ENCODE measurements at places on chromosomes 7 and 10. TPM values are rescaled to one million over a fixed set of nuclear protein-coding genes. Genes with fewer than 3 reads are reported as not detected.

- DNase-seq = no peak
These were observed 322.1 kb upstream of the AUTS2 start for GRCh38 chr7:69276011-69276729.

DNA sequence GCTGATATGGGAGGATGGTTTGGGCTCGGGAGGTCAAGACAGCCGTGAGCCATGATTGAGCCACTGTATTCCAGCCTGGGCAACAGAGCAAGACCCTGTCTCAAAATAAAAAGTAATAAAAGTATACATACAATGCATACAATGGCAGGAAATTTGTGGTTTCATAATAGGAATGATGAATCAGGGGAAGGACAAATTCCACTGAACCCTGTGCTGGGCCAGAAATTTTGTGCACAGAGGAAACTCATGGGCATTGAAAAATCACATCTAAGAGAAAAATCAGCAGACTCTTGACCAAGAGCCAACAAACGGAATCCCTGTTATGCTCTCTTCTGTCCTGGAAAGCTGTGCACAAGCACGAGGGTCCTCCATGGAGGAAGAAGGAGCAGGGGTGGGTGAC, 35.1 kb downstream of the SEM1 start:
- peak; percentile 75 for DNase-seq

- DNase-seq = no peak
These were observed 170.0 kb downstream of the TNS3 start for GRCh38 chr7:47411901-47412300.

GRCh38 chr10:5291501-5292195, 73.1 kb upstream of the UCN3 start:
- DNase-seq = peak; percentile 86

GRCh38 chr7:130667593-130668257, 823 bp downstream of the COPG2 start:
- DNase-seq = peak; percentile 18

- no peak for DNase-seq
These were observed 23.0 kb upstream of the LRGUK start for GRCh38 chr7:134104166-134104565.

DNA sequence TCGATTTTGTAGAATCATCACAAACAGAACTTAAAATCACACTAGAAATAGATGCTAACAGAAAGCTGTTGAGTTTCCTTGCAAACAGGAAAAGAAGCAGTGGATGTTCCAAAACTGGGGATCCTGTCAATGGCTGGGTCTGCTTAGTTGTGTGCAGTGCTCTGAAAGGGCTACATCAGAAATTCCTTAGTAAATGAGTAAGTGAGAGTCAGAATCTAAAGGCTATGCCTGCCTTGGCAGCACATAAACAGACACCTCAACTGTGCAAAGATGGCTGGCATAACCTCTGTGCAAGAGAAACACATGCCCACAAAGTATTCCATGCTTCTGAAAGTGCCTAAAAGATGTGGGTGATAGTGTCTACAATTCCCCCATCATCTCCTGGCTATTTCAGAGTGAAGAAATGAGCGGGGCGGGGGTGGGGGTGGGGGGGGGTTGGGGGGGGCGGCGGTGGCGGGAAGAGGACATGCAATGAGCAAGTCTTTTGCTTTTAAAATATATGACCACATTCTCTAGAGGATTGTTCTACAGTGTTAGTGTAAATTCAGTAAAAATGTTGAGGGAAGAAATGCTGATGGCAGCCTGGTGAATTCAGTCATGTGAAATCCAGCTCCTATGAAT, 138.1 kb upstream of the LAMB4 start:
- no peak for DNase-seq

DNA sequence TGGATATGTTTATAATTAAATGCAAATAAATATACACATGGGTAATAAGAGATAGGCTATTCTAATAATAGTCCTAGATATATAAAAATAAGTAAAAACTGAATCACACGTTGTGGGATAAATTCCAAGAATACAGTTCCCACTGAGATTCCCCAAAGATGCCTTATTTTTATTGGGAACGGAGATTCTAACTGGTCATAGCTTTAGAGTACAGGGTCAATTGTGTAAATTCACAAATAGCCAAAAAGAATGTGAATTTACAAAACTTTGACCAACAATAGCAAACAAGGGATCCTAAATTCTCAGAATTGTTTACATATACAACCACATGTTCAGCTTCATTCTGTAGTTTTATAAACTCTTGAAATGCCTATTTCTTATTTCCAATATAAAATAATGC, 65.0 kb downstream of the VSTM4 start:
- no peak for DNase-seq

DNA sequence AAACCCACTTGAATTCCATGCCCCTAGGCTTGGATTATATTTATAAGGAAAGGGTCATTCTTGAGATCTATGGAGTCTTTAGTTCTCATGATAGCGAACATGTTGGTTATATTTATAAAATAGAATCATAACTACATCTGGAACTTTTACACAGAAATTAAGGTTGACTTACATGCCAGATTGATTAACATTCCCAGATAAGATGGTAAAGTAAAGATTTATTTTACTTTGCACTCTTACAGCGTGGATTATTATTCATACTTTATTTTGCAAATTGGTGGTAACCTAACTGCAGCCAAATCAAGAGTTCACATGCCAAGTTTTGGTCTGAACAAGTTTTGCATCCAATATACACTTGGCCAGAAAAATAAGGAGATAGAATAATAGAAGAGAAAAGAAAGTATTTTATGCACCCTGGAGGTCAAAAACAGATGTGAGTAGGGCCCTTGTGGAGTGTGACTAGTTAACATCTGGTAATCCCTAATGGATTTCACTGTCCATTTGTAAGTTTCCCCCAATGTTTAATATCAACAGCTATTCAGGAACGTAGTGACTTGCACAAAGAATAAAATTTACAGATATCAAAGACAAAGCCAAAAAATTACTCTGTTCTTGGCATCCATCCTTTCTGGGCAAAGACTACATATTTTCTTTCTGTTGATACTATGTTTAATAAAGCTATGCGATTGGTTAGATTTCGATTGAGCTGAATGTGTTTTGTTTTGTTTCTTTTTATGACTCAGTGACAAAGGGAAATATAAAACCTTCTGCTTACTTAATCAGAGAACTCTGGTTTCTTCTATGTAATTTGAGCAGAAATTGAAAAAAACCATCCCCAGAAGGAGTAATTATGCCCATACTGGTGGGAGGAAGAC, 10.1 kb upstream of the TMEM26 start:
- peak; percentile 13 for DNase-seq

- no peak for DNase-seq
These were observed 240.6 kb downstream of the CACNA2D1 start for GRCh38 chr7:82202965-82203364.

DNA sequence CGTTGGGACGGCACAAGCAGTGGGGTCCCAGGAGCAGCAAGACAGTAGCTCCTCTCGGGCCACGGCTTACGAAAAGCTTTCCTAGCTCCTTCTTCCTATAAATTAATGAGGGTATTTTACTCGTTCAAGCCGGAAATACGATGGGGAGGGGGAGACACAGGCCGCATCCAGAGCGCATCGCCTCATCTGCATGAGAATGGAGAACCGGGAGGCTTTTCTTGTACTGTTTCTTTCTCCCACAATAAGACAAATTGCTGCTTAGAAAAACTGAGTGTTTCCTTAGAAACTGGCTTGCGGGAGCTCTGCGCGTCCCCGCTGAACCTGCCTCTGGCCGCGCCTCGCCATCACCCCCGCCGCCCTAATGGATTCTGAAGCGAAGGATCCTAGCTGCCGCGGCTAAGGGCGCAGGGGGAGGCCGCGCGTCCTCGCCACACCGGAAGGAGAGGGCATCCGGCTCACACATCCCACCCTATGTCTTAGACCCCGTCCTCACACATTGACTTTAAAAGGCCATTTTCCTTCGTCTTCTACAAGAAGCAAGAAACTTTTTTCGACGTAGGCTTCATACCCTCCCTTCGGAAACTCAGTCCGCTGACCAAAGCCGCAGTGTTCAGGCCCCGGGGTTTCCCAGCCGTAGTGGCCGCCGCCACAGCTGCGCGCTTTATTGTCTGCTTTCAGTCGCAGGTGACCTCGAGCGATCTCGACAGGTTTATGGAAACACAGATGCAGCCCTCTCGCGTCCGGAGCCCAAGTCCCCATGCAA, 8.8 kb downstream of the NXPH1 start:
- DNase-seq = no peak

Gene TET1
- total RNA-seq = 1.2 TPM

Gene PRPS1L1
- total RNA-seq = 0.14 TPM

Gene CRHR2
- total RNA-seq = not detected
